ENCODE measurements at places on chromosomes 1 and 21.

- DNase-seq = no peak
Measured at GRCh38 chr1:174657893-174658292, 210.1 kb downstream of the GPR52 start.

GRCh38 chr1:198677871-198678270 is 39.0 kb downstream of the PTPRC start:
- DNase-seq = peak; percentile 42

GRCh38 chr1:223492044-223492443 is 98.8 kb downstream of the CCDC185 start:
- DNase-seq = no peak

GRCh38 chr1:9239622-9240401 is 5.2 kb downstream of the H6PD start:
- DNase-seq = peak; percentile 89

GRCh38 chr1:30087465-30087864 is 635.9 kb downstream of the MATN1 start:
- DNase-seq = peak; percentile 43

Measured in suppressor macrophage treated with lipopolysaccharide for 1 hour (primary cell).